ENCODE measurements at places on chromosomes 2 and 18.

DNA sequence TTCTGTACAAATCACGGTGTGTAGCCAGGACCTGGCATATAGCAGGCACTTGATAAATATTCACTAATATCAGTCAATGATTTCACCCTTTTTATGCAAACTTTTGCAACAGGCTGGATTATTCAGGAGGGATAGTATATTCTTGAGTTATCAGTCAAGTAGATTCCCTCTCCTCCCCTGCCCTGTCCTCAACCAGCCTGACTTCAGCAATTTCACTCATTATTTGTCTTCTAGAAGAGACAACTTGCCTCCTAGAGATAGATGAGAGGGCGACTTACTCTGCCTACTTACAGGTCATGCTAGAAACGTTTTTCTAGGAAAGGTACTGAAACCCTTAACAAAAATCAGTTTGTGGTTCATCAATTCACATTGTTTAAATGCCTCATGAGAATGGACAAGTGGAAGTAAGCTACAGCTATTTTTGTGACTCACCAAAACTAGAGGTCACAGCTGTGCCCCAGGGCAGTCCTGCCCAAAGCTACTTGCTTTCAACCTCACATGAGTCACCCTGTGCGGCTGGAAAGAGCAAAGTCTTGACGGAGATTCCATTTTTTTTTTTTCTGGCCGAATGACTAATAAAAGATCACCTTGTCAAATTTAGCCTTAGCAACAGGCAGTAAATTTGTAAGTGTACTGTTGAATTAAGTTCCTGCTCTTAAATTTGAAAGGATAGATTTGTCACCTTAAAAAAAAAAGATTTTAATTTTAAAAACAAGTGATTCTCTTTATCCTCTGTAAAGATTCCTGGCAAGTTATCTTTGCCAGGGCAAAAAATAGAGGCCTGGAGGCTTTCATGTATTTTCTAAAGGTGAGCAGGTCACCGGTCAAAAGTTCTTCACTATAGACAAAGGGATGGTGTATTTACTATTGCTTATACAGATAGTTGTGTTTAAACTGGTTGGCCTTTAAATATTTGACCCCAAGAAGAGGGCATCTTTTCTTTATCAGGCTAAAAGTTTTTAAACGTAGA, 109.0 kb upstream of the SLC35G4 start:
- peak; percentile 95 for DNase-seq

DNA sequence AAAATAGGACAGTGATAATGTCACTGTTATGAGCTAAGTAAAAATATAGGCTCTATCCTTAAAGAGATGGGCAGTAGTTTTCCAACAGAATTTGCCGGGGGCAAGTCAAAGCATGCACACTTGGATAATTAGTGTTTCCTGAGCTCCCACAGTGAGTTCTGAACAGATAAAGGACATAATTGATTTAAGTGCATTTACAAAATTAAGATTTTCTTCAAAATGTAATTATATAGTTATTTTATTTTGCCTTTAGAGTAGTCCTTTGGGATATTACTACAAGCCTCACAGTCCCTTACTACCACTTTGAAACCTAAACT, 107.6 kb downstream of the RAPGEF4 start:
- no peak for DNase-seq

- no peak for DNase-seq
Measured at GRCh38 chr2:188751816-188752215, 222.4 kb upstream of the COL3A1 start.

DNA sequence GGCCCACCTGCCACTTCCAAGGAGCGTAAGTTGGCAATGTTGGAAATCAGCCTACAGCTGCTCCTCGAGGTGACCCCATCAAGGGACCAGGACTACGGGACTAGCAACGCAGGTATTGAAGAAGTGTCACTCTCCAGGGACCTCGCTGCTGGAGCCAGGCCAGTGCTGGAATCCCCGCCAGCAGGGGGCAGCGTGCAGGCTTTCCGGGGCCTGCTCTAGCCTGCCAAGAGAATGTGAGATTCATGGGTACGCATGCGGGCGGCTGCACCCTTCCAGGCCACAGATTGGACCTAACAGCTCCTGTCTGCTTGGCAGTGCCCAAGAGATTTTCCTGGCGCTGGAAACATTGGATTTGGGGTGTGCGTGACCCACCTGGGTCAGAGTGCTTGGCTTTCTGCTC, 182.8 kb upstream of the RAB12 start:
- DNase-seq, result no peak

DNA sequence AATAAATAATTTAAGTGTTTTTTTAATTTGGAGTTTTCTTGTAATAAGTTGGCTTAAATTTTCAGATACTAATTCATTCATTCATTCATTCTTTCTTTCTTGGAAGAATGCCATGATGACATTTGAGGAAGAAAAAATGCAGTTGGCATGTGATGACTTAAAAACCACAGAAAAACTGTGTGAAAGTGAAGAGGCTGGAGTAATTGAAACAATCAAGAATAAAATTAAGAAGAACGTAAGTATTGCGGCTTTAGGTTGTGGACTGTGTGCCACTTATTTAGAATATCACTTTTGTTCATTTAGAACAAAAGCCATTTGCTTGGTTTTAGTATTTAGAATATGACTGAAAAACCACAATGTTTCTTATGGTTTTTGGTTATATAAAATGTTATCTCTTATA, 51.4 kb downstream of the TTC39C start:
- DNase-seq, result no peak

DNA sequence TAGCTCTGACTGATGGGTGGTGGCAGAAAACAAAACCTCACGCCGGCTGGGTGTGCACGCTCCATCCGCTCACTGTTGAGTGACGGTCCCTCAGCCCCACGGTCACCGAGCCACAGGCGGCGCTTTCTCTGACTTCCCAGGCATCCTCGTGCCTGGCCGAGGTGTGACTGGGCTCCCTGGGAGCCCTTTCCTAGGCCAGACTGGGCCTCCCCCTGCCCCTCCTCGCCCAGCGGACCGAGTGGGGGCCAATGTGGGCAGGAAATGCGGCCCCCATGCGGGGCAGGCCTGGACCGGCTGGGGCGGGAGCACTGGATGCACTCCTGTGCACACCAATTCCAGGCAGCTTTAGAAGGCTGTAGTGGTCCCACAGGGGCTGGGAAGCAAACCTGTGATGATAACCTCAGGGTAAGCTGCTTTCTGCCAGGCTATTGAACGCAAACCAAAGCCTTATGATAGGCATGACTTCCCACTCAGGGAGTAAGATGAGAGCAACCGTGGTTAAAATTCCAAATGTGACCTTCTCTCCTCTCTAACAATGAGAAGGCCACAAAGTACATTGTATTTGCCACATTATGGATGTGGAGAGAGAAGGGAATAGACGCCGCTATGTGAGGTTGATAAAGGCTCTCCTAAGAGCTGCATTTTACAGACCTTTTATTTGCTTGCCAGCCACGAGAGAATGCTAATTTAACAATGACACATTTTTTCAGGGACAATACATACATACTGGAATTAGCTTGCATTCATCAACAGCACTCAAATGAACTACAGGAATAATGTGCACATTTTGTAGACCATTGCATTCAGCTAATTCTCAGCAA, 83.9 kb upstream of the PGAP1 start:
- DNase-seq, result no peak
